A549 (cell line): ENCODE measurements at places on chromosomes 11 and 22.

- no peak for DNase-seq
Measured at GRCh38 chr11:78349114-78349513, 68.5 kb downstream of the GAB2 start.

GRCh38 chr11:119940401-119940976 lies 197.4 kb downstream of the TRIM29 start:
- DNase-seq, result no peak

DNA sequence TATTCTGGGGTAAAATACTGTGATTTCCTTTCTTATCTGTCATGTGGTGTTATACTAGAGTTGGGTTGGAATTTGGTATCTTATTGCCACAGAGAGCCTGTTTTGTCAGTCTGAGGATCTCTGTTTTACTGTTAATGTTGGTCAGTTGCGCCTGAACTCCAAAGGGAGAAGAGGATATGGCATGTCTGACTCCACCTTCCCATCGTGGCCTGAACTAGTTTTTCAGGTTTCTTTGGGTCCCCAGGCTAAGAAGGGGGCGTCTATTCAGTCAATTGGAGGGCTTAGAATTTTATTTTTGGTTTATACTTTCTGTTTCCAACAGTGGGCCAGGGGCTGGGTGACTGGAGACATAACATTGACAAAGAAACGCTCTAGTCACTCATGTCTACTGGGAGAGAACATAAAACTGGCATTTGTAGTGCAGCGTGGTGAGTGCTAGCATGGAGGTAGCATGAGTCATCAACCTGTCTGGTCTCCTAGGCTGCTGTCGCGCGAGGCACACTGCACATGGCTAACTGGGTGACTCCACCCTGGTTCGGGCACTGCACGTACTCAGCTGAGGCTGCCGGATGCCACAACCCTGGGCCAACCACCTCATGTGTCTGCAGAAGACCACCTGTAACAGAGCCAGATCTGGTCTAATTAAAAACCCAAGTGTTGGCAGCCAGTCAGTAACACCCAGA lies 120.1 kb upstream of the OR9Q1 start:
- peak; percentile 30 for DNase-seq

GRCh38 chr22:37501610-37502341 lies 15.6 kb upstream of the MFNG start:
- peak; percentile 95 for DNase-seq

GRCh38 chr11:131234221-131234620 lies 136.2 kb upstream of the NTM start:
- no peak for DNase-seq

GRCh38 chr11:134425413-134425812 lies 13.4 kb upstream of the B3GAT1 start:
- no peak for DNase-seq

GRCh38 chr22:39343259-39344045 lies 6.3 kb upstream of the SYNGR1 start:
- DNase-seq, result peak; percentile 61

DNA sequence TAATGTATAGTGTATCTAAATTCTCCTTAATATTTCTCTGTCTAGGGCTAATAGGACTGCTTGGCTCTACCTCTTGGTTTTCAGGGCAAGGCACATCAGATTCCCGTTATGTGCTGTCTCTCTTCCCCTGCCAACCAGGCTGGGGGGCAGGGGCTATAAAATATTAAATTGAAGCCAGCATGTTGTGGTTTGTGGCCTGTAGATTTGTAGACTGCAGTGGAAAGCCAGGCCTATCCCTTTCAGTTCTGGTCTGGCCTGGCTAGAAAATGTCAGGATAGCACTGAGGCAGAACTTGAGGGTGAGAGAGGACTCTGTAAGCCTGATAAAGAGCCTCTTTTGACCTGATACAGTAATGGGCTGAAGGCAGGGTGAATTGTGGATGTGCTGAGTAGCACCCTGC lies 14.4 kb upstream of the GRK2 start:
- no peak for DNase-seq

DNA sequence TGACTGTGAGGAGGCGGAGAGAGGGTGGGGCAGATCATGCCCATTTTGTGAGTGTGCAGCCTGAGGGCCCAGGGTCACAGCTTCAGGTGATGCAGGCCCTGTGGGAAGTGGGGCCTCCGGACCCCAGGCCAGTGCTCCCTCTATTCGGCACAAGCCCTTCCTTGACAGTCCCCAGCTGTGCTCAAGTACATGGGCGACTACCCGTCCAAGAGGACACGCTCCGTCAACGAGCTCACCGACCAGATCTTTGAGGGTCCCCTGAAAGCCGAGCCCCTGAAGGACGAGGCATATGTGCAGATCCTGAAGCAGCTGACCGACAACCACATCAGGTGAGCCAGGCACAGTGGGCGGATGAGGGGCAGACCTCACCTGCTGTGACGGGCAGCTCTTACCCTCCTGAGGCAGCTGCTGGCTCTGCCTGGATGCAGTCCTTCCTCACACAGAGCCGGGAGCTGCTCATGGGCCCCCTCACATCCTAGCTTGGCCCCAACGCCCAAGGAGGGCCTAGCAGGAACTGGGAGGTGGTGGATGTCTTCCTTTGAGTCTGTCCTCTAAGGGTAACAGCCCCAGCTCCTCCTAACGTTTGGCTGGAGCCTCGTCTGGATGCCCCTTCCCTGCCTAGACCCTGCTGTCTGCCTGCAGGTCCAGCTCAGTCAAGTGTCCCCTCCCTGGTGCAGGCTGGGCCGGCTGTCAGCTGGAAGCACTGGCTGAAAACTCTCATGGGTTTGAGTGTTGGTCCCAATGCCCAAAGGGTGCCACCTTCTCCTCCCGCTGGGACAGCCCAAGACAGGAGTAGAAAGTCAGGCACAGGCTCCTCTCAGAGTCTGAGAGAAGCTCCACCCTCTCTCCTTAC lies 76.1 kb downstream of the MYO7A start:
- no peak for DNase-seq

GRCh38 chr11:71222318-71223080 lies 29.9 kb downstream of the SHANK2 start:
- no peak for DNase-seq

DNA sequence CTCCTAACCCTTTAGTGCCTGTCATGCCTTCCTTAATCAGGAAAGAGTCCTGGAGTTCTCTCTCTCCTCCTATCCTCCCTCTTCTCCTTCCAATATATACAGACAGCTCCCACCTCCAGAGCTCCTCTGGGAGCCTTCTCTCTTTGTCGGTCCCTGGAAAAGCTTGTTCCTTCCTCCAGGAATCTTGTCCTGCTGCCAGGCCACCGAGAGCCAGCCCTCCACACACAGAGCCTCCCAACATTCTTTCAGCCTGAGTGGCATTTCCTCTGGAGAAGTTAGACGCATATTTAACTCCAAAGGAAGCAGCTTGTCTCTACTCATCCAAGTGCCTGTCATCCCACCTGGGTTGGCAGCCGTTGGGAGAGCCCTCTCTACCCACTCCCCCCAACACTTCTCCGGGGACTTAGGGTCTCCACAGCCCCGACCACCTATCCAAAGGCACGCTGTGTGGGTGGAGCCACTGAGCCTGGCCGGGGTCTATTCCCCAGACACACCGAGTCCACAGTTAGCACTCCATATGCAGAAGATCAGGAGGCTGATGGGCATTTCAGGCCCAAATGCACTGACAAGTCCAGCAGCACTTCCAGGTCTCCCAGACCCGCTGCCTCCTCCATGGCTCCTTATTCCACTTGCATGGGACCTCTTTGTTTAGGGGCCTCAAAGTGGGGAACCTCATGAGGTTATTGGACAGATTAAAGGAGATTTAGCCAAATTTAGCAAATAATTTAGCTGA lies 31.1 kb downstream of the DKK3 start:
- DNase-seq, result peak; percentile 71

GRCh38 chr22:25644122-25644521 lies 79.6 kb downstream of the GRK3 start:
- DNase-seq, result no peak

GRCh38 chr22:23376256-23376655 lies 195.9 kb downstream of the BCR start:
- DNase-seq, result peak; percentile 23

- DNase-seq, result no peak
Measured at GRCh38 chr11:70735976-70736375, 337.6 kb downstream of the CTTN start.

DNA sequence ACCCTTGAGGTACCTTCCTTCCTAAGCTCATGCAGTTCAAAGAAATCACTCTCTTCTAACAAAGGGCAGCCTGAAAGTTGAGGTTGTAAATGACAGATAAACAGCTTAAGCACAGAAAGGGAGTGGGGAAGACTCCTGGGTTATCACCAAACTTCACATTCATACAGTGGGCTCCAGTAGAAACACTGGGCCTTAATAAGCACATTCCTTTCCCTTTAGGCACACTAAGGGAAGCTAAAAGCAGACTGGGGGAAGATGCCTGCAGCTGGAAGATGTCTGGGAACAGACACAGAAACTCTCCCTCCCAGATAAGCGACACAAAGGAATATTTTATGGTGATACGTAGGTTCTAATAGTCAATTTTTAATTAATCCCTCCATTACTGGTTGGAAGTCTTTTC lies 350.3 kb upstream of the MPPED2 start:
- no peak for DNase-seq

GRCh38 chr11:19379465-19379864 lies 138.7 kb upstream of the E2F8 start:
- no peak for DNase-seq

DNA sequence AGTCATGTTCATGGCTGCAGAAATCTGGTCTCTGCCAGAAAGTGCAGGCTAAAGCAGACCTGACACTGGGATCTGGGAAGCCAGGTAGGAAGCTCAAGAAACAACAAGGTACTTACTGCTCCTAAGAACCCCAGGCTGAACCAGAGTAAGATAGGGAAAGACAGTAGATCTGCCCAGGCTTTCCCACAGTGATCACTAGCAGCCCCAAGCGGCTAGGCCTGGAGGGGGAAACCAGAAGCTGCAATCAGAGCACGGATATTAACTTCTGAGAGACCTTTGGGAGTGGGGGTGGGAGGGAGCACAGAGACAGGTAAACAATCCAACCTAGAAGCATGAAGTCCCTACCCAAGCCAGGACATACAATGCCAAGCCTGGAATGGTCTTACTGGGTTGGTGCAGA lies 135.2 kb upstream of the C11orf58 start:
- DNase-seq, result no peak

DNA sequence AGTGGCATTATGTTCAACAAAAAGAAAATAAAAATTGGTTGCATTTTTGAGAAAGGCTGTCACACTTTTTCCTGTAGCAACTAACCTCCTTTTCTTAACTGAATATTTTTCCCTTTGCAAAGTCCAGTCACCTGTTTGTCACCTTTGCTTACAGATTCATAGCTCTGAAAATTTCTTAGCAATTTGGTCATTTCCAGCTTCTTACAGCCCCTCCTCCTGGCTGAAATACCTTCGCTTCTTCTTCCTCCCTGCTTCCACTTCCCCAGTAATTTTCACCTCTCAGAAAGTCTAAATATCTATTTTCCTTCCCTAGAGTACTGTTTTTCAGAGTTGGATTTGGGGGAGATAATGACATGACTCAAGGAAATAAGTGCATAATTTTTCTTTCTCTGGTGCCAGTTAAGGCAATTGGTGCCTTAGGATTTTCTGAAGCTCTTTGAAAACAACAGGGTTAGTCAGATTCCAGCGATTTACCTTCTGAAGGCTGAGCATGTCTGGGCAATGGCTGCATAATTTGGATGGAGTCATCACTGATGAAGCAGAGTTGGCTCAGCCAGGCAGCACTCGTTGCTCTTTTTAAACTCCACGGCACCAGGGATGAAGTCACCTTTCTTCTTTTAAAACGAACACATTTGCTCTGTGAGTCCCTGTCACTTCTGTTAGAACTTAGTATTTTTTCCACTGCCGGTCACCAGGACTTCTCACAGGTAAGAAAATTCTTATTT lies 62.1 kb upstream of the AMOTL1 start:
- DNase-seq, result no peak

GRCh38 chr11:4194889-4195288 lies 100.3 kb downstream of the RRM1 start:
- no peak for DNase-seq

GRCh38 chr11:18789942-18790341 lies 1.7 kb downstream of the PTPN5 start:
- DNase-seq, result no peak

DNA sequence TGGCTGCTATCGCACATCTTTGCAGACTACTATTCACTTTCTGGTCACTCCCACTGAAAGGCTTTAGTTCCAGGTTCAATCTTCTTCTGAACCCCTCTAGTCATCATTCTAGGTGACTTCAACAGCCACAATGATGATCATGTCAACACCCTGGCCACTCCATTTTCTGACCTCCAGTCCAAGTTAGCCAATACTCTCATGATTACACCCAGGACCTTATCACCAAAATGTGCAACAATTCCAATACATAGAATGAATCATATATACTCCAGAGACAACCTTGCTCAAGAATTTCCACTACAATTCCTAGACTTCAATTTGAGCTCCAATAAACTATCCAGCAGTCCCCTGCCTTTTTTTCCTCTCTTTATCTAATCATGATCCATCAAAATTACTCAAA lies 70.7 kb downstream of the PAK1 start:
- DNase-seq, result no peak

DNA sequence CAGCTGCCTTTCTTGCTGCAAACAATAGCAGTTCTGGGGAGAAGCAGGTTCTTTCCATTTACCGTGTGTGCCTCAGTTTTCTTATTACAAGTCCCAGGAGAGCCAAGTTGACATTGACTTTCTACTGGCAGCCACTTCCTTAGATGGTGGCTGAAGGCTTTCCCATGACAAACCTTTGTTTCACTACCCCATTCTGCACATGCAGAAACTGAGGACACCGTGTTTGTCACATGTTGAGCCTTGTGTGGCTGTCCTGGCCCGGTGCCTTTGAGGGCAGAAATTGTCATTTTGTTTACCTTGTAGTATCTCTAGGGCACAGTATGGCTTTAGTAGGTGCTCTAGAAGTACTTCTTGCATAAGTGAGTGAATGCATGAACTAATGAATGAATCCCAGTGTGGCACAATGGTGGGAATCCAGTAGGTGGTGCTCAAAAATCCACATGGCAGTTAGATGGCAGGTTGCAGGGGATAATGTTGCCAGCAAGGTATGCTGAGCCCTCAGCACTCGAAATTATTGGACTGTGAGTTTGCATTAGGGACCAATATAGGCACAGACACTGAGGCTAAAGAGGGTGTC lies 101.6 kb downstream of the CSNK2A3 start:
- no peak for DNase-seq

DNA sequence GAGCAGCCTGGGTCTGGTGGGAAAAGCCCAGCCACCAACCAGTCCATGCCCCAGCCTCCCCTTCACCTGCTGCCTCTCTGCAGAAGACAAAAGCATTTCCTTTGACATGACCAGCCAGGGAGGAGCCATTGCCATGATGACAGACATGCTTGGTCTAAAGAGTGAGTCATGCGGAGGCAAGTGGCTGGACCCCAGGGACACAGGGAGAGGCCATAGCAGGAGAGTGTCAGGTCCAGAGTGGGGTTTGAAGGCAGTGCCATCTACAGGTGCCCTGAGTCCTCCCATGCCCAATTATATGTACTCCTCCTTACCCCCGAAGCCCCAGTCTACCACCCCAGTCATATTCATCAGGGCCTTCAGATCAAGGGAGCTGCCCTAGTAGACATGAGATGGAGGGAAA lies 67.4 kb downstream of the SCN3B start:
- DNase-seq, result peak; percentile 61

- no peak for DNase-seq
Measured at GRCh38 chr11:118958577-118958976, 2.5 kb downstream of the UPK2 start.
